ENCODE measurements at places on chromosomes 4 and X.

DNA sequence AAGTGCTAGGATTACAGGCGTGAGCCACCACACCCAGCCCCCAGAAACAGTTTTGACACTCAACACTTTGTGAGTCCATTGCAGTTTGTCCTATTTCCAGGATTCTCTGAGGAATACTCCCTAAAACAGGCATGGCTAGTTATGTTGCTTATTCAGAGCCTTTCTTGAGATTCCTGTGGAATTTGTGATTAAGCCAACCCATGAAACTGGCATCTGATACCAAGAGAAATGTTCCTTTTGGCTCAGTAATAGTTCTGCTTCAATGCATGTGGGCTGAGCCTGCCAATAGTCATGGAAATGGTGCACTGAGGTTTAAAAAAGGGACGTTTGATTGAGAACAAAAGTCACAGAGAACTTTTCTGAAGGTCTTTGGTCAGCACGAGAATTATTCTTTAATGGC is 241.7 kb downstream of the PPP1R2C start:
- DNase-seq: no peak

DNA sequence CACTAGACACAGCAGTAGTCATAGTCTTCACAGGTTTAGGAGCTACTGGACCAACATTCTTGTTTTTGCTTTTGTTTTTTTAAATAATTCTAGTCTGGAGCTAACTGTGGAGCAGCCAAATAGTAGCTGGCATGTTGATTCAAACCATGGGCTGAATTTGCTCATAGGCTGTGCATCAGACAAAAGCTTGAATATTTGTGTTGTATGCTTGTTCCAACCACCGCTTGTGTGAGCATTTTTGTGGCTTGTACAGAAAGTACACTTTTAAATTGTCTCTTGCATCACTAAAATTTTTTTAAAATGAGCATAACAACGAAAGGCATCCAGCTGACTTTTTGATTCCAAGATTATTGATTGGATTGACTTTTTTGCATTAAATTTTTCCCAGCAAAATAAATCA is 39.6 kb downstream of the CCNI start:
- no peak for DNase-seq

DNA sequence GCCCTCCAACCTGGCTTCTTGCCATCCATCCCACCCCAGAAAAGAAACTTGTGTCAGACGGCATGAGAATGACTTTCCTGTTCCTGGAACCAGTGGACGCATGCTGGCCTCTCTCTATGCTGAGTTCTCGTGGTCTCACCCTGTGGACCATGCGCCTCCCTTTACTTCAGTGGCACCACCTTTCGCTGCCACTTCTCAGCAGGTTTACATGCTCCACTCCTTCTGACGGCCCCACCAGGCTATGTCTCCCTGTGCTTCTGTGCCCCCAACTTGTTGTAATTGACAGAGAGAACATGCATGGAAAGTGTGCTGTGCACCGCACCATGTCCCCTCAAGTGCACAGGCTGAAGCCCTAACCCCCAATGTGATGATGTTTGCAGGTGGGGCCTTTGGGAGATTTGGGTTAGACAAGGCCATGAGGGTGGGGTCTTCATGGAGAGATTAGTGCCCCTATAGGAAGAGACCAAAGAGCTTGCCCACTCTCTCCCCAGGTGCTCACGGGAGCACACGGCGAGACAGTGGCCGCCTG is 3.1 kb upstream of the PPP2R2C start:
- DNase-seq: no peak

DNA sequence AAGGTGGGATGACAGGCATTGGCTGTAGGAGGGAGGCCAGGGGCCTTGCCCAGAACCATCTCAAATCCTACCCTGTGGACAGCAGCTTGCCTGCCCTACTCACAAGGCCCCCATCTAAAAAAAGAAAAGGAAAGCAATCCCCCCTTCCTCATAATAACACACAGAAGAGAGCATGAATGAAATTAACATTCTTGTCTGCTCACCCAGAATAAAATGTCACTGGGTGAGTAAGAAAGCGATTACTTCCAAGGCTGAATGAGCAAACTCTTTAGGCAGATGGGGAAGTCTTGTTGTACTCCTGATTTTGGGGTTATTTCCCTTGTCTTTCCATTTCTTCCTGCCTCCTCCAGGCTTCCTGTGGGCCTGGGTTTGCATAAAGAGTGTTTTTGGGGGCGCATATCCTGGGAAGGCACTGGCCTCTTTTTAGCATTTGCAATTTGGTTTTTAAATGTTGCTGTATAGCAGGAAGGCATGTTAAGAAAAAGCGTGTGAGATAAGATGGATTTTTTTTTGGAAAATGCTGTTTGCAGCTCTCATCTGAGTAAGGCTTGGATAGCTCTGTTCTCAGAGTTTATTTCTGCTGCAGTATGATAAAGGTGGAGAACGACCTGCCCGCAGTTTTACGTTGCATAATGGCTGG is 248.3 kb upstream of the GATB start:
- no peak for DNase-seq

DNA sequence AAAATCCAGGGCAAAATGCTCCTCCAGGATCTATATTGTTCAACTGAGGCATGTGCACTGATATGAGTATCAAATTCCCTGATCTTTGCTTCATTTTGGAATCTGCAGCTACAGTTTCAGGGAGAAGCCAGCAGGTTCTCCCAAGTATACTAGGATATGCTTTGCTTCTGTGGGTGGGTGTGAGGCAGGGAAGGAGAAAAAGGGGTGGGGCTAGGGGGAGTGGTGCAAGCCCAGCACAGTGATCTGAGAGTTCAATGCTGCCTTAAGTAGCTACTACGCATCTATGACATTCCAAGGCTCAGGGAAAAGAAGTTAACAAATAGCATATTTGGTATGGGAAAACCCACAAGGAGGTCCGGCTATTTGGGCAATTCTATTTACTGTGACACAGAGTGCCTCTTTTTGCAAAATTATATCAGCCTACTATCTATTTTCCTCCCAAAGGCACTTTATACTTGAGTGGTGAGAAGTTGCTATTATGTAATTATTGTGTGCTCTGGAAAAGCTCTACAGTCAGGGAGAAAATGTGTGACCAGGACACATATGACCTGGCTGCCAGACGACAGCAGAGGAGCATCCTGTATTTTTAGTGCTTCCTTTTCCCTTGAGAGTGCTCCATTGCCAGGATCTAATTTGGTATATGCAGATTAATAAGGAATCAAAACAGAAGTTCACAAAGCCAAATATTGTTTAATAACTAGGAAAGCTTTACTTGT is 162.0 kb downstream of the RNF150 start:
- DNase-seq: peak; percentile 9

DNA sequence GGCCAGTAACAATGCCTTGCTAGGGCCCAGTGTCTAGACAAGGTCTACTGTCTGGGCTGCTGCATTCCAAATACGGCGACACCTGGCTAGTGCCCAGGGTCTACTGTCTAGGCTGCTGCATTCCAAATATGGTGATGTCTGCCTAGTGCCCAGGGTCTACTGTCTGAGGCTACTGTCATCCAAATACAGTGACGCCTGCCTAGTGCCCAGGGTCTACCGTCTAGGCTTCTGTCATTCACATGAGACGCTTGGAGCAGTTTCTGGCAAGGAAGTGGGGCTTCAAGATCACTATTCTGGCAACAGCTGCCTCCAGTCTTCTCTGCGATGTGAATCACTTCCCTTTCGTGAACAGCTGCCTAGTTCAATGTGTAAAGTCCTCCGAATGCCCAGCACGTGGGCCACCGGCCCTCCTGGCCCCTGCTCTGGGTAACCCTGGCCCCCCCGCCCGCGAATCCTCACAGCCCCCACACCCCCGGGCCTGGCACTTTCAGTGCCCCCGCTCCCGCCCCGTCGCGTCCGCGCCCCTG is 12.7 kb downstream of the ACOX3 start:
- DNase-seq: peak; percentile 38

GRCh38 chr4:183987987-183988392 is 82.9 kb downstream of the STOX2 start:
- DNase-seq: peak; percentile 62

DNA sequence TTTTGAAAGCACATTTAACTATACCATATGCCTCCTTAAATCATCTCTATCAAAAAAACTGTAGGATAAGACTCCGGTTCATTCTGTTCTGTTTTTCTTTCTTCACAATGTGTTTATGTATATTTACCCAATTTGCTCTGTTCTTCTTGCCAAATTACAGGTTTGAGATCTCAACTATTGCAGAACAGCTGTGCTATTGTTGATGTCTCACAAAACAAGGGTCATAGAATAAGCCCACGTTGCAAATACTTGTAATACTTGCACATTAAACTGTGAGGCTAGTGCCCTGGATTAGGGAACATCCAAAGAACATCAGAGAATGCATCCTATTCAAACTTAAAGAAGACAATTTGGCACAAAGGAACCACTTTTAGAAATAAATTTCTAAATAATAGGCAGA is 45.4 kb downstream of the ANTXR2 start:
- DNase-seq: no peak

DNA sequence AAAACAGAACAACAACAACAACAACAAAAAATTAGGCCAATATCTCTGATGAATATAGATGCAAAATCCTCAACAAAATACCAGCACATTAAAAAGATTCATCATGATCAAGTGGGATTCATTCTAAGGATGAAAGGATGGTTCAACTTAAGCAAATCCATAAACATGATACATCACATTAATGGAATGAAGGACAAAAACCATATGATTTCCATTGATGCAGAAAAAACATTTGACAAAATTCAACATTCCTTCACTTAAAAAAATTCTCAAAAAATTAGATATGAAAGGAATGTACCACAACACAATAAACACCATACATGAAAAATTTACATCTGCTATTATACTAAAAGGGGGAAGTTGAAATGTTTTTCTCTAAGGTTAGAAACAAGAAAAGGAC is 103.3 kb downstream of the IL15 start:
- no peak for DNase-seq

GRCh38 chrX:38183596-38183995 is 37.1 kb downstream of the SRPX start:
- DNase-seq: no peak

GRCh38 chr4:54322818-54323417 is 93.8 kb downstream of the PDGFRA start:
- peak; percentile 82 for DNase-seq

- no peak for DNase-seq
Measured at GRCh38 chrX:71604141-71604540, 14.2 kb downstream of the CXCR3 start.

DNA sequence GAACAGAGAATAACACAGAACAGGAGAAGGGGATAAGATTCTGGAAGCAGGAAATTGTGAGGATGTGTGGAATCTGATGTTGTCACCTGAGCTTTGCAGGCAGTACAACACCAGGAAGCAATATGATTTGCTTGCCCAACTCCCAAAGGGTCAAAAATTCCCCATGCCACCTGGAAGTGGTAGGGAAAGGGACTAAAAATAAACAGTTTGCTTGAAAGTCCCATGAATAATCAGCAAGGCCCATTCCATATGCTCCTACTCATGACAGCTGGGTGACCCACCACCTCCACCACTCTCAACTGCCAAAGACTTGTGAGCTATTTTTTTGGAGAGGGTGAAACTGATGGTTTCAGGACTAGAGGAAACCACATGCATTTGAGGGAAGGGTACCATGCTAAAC is 168.4 kb downstream of the KCNIP4 start:
- DNase-seq: no peak

DNA sequence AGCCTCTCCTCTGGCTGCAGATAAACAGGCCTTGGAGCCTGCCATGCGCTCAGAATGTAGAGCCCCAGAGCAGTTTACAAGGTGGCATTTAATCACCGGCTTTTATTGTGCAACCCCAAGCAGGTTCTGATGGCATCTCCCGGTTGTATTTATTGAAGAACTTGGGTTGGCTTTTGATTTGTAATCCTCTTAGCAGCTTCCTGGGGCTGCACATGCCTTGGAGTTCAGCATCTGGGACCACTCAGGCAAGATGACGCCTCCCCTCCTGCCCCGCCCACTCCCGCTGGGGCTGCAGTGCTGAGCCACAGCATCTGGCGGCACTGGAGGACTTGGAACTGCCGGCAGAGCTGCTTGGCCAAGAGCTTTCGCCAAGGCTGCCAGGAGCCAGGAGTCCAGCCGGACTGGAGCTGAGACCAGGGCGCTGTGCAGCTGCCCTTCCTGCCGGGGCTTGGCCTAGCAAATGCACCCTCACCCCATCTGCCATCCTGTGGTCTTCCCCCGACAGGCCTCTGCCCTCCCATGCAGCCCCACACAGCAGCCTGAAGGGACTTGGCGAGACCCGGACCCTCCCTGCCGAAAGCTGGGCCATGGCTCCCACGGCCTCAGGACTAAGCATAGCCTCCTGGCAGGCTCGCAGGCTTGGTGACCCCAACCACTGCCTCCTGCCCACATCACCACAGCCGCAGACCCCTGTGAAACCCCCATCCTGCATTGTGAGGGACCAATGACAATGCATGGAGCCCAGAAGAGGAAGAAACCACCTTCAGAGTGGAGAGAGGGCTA is 5.4 kb downstream of the HTRA3 start:
- peak; percentile 53 for DNase-seq

DNA sequence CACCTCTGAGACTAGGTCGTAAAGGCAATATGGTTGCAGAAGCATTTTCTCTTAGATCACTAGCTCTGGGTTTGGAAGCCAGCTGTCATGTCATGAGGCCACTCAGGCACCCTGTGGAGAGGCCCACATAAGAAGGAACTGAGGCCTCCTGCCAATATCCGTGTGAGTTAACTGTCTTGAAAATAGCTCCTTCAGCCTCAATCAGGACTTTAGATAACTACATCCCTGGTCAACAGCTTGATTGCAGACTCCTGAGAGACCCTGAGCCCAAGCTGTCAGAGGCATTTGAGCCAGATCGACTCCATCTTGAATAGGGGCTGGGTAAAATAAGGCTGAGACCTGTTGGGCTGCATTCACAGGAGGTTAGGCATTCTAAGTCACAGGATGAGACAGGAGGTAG is 15.1 kb upstream of the REPS2 start:
- DNase-seq: no peak

GRCh38 chrX:53266914-53267313 is 14.5 kb downstream of the IQSEC2 start:
- DNase-seq: no peak

DNA sequence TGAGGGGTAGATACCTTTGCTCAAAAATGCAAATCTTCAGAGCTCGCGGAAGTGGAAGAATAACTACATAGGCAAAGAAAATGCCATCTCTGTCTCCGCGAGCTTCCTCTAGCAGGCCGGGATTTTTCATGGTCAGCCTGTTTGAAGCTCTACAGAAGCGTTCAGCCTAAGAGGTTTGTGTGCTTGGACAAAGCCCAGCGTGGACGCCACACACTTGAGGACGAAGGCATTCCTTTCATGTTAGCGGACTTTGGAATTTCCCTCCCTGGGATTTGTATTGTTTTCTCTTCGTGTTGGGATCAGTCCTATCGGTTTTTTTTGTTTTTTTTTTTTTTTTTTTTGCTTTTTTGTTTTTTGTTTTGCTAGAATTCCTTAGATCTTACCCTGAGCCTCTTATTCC is 53.7 kb downstream of the SMIM31 start:
- DNase-seq: peak; percentile 49

DNA sequence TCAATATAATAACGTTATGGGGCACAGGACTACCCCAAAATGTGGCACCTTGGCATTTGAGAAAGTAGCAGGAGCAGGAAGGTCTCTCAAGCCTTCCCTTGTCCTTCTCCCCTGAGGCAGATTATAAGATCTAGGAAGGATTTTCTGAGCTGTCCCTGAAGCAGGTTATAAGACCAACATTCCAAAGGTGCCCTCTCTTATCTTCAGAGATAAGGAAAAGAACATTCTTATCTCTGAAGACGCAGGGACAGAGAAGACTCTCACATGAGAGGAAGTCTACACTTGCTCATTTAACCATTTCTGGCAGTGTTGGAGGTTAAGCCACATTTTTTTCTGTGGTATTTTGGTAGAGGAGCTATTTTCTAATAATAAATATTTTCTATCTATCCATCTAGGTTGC is 437.9 kb upstream of the MAOA start:
- no peak for DNase-seq

All from iPS-NIHi11 (cell line).